ENCODE measurements at places on chromosomes 13 and 19.

DNA sequence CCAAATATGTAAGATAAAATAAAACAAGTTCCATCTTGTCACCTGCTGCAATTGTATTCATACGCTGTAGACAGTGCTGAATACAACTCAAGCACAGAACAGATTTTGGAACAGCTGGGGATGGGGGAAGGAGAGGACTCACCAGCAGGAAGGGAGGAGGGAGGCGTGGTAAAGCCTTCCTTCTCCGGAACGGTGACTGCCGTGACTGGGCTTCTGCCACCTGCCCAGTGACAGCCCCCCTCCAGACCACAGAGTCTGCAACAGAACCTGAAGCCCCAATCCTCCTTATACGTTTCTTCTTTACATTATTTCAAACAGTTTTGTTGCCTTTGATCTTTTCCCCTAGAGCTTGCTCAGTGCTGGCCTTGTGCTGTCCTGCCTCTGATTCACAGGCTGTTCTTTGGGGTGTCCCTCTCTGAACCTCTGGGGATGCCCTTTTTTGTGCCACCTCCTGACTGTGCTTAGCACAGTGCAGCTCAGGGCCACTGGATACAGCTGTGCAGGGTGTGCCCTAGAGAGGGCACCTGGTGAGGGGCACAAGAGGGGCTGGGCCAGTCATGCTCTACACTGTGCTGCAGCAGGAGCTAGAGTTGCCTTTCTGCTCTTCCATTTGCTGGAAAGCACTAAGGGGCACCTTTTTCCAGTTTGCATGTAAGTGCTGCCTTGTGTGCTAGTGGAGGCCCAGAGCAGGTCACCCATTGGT, 213.0 kb downstream of the ZIC5 start:
- no peak for DNase-seq

DNA sequence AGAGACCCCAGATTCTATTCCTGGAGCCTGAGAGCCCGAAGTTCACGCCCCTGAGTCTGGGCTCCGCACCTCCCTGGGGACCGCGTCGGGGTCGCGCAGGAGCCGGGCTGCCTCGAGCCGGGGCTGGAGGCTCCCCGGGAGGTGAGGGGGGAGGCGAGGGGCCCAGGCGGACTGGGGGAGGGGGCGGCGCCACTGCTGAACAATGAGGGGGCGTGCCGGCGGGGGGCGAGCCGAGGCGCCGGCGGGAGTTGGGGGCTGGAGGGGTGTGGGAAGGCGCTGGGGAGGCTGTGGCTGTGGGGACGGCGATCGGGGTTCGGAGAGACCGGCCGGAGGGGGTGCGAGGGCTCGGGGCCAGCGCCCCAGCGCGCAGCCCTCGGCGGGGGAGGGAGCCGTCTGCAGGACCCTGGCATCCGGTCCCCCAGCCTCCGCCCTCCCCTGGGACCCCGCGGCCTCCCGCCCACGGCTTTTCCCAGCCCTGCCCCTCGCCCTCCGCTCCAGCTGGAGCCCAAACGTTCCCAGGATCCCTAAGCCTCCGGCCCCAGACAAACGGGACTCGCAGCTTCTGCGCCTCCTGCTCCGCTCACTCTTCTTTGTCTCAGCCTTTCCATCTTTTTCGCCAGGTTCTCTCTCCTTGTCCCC, 922 bp downstream of the PLEKHG2 start:
- no peak for DNase-seq

DNA sequence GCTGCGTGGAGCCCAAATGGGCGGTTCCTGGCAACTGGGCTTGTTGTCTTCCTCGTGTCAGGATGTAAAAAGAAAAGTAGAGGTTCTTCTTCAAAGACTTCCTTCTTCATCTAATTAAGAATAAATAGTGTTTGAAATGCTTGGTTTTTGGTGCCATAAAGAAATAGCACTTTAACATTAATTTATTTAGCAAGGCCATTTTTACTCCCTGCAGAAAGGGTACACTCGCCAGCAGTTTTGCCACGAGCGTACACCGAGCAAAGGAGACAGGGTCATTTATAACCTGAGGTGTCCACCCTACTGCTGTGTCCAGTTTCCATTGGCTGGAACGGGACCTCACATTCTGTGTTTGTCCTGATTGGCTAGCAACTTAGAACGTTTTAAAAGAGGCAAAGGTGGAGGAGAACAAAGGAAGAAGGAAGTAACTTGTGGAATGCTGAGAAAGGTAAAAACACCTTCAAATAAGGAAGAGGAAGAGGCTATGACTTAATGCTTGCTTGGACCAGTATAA, 21.8 kb upstream of the OR10H1 start:
- no peak for DNase-seq

GRCh38 chr19:55525289-55526101, 11.4 kb downstream of the SBK2 start:
- DNase-seq = no peak

GRCh38 chr19:11007385-11007784, 46.6 kb downstream of the SMARCA4 start:
- DNase-seq = no peak

- DNase-seq = no peak
Observed at GRCh38 chr19:38684078-38684861, 36.8 kb downstream of the ACTN4 start.

DNA sequence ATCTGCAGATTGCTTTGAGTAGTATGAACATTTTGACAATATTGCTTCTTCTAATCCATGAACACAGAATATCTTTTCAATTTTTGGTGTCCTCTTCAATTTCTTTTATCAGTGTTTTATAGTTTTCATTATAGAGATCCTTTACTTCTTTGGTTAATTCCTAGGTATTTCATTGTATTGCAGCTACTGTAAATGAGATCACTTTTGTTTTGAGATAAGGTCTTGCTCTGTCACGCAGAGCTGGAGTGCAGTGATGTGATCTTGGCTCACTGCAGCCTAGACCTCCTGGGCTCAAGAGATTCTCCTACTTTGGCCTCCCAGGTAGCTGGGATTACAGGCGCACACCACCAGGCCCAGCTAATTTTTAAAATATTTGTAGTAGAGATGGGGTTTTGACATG, 9.8 kb downstream of the CYP2A7 start:
- no peak for DNase-seq

Measured in activated T-helper 1 cell treated with anti-CD3 and anti-CD28 coated beads, Interleukin-2, amount 50 U/mL, for 16 hours (primary cell).